ENCODE measurements at places on chromosomes 13 and 19.

- DNase-seq = no peak
Observed at GRCh38 chr13:30857636-30858035, 48.4 kb upstream of the MEDAG start.

GRCh38 chr13:90091611-90092010 is 1255.9 kb upstream of the MIR17HG start:
- no peak for DNase-seq

DNA sequence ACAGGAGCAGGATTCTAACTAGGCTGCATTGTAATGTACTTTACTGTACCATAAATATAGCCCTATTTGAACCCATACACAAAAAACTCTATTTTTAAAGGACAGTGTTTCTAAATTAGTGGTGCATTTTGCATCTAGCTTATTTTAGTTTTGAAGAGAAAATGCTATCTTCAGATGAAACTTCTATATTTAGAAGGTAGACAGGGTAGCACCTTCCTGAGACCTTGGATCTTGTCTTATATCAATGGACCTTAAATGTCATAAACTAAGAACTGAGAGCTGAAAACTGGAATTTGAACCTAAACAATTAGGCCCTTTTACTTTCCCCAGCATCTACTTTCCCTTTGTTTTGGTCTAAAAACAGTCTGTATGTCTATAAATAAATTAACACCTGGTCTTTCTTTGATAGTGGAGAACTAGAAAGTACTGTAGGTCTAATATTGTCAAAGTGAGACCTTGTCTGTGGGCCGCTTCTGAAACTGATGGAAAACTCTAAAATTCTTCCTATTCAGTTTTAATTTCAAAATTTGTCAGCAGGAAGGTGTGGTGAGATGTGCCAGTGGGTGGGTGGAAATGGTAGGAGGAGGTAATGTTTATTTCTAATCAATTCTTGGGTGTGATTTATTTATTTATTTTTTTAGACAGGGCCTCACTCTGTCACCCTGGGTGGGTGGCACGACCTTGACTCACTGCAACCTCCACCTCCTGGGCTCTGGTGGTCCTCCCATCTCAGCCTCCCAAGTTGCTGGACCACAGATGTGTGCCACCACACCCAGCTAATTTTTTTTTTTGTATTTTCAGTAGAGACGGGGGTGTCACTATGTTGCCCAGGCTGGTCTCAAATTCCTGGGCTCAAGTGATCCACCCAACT is 10.1 kb downstream of the COG3 start:
- DNase-seq = no peak

DNA sequence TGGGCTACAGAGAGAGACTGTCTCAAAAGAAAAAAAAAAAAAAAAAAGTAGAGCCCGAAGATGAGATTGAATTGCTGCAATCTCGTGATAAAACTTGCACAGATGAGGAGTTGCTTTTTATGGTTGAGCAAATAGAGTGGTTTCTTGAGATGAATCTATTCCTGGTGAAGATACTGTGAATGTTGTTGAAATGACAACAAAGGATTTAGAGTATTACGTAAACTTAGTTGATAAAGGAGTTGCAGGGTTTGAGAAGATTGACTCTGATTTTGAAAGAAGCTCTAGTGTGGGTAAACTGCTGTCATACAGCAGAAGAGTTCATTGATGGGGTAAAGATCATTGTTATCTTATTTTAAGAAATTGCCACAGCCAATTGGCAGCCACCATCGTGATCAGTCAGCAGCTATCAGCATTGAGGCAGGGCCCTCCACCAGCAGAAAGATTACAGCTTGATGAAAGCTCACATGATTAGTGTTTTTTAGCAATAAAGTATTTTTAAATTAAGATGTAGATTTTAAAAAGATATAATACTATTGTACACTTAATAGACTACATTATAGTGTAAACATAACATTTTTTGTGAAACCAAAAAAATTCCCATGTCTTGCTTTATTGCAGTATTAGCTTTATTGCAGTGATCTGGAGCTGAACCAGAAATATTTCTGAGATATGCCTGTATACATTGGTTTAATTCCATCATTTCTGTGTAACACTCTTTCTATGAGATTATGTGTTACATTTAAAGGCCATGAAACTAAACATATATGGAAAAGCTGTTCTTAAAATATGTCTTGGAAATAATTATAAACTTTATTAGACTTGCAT is 43.1 kb downstream of the ZMYM2 start:
- DNase-seq = no peak

DNA sequence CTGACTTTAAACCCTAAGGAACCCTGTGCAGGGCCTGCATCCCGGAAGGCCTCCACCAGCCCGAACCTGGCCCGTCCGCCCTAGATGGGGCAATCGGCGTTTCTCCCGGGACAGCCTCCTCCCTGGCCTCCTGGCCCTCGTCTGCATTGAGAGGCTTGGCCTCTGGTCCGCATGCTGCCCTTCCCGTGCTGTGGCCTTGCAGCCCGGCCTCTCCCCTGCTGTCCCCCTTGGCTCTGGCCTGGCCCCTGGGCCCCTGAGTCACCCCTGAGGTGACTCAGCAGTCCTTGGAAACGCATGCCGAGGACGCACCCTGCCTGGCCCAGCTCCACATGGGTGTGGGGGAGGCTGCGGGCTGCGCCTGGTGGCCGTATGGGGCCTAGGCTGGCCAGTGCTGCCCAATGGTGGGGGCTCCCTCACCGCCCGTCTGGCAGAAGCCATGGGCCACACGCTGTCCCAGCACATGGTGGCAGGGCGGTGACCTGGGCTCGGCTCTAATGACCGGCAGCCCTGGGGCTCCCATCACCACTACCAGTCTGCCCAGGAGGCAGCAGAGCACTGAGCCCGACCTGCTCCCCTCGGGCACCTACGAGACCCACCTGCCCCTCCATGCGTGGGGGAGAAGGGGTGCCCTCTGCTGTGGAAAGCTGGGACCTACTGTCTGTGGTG is 25.7 kb downstream of the SH3GL1 start:
- DNase-seq = no peak

DNA sequence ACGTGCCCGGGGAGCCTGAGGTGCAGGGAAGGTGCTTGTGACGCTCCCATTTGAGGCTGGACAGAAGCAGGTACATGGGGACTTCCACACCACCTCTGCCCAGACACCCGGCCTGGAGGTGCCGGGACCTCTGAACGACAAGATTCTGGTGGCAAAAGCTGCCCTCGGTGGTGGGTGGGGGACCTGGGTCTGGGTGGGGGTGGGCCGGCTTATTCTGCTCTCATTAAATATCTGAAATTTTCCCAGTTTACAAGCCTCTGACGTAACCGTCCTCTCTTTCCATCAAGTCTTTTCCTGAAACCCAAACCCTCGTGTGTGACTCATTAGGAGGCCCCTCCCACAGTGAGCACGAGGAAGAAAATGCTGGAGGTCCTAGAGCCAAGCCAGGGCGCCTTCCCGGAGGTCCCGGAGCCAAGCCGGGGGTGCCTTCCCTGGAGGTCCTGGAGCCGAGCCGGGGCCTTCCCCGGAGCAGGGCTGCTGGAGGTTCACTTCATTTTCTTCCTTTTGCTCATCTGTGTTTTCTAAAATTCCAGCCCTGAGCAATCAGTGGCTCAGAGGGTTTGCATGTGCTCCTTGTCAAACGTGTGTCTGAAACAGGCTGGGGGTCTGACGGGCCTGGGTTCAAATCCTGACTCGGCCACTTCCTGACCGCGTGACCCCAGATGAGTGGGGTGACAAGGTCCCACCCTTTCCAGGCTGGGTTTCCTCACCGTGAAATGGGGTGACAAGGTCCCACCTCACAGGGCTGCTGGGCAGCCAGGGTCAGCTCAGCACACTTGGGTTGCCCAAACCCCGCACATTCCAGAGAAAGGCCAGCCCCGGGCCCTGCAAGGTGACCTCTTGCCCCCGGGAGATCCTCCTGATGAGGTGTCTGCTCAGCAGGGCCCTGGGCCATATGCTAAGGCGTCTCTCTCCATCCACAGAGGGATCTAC is 10.0 kb downstream of the CFD start:
- DNase-seq = no peak

- no peak for DNase-seq
Observed at GRCh38 chr13:89294115-89294867, 1623.1 kb downstream of the SLITRK5 start.

DNA sequence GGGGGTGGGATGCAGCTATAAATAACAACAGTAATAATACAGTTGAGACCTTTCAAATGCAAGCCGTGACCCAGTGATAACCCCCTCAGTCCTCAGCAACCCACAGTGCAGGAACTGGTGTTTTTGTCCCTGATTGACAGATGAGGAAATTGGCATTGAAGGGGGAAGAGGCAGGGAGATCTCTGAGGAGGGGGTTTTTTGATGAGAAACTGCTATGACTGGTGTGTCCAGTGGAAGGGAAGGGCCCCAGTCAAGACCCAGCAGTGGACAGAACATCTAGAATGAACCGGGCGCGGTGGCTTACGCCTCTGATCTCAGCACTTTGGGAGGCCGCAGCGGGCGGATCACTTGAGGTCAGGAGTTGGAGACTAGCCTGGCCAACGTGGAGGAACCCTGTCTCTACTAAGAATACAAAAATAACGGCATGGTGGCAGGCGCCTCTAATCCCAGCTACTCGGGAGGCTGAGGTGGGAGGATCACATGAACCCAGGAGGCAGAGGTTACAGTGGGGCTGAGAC is 1.9 kb downstream of the MAP1S start:
- DNase-seq = no peak

DNA sequence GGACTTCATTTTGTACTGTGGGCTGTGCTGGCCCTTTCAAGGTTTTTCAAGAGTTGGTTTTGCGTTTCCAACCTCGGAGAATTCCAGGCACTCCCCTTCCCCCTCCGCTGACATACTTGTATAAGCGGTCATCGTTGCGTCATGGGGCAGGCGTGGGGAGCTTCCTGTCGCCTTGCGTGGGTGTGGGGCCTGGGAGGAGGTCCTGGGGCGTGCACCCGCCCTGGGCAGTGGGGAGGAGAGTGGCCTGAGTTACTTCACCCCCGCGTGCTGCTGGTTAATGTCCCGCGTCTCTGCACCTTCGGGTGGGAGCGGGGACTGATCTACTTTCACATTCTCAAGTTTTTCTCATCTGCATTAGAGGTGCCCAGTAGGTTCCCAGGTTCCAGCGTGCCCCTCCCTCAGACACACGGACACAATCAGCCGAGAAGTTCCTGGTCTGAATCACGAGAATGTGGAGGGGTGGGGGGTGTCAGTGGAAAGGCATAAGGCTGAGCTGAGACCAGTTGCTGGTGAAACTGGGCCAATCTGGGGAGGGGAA is 4.1 kb downstream of the IER2 start:
- DNase-seq = no peak

GRCh38 chr13:110702591-110703526 is 3.1 kb downstream of the CARS2 start:
- no peak for DNase-seq

DNA sequence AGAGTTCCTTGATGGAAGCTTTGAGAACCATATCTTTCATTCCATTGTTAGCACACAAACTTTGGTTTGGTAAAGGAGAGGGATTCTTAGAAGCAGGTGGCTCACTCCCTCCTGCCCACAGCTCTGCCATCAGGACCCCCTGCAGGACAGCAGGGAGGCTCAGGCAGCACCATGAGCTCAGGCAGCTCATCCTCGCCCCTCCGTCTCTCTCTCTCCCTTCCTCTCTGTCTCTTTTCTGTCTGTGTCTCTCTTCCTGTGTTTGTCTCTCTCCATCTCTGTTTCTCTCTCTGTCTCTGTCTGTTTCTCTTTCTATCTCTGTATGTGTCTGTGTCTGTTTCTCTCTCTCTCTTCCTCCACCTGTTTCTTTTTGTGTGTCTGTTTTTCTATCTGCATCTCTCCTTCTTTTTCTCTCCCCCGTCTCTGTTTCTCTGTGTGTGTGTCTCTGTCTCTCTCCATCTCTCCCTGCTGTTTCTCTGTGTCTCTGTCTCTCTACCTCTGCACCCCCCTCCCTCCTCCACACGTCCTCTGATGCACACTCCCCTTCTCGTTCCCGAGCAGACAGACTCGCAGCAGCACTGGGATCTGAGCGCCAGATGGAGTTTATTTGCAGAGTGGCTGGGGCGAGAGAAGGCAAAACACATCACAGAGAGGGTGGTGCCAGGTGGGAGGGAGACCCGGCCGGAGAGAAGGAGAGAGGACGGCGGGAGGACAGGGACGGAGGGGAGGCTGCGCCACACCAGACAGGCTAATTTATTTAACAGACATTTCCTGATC is 8.7 kb downstream of the SBK2 start:
- DNase-seq = no peak

DNA sequence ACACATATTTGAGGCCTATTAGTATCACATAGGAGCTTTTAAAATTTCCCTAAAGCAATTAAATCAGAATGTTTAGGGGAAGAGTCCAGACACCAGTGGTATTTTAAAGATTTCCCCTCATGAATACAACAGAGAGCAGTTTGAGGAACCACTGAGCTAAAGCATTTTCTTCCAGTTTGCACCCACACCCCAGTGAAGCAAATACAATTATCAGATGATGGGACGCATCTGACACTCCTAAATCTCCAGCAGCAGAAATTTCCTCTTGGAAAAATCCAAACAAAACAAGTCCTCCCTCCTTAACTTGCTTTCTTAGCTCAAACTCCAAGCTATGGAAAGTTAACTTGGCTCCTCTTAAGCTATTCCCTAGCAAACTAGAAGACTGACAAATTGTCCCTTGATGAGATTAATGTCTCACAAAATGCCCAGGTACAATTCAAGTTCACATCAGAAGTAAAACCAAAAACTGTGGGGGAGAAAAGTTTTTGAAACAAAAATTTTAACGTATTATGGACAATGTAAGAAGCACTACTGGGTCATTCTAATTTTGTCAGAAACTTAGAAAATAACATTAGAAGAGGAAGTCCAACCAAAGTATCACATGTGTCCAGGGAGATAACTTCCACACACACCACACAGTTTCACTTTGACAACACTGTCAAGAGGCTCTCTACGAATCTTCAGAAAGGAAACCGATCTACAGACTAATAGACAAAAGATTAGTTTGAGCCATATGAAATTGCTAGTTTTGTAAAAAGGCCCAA is 74.1 kb downstream of the ABCC4 start:
- no peak for DNase-seq

DNA sequence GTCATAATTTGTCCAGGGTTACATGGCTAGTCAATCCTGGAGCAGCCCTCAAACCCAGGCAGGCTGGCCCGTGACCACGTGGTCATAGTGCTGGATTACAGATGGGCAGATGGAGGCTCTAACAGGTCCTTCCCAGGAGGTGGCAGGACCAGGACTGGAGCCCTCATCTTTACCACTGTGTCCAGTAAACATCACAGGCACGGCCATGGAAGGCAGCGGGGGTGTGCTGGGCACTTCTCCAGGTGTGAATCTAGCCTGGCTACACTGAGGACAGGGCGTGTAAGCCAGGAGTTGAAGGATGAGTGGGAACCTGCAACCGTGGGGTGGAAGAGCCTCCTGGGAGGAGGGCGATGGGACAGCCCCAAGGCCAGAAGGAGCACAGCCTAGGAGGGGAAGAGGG is 6.1 kb downstream of the CIC start:
- DNase-seq = no peak

GRCh38 chr19:15332311-15332996 is at the start of gene BRD4:
BRD4 (minus strand) TSS chr19:15332539; CDS start chr19:15273099, 59,440 bp downstream.
- peak; percentile 59 for DNase-seq

All from stimulated activated CD8-positive, alpha-beta memory T cell treated with anti-CD3 and anti-CD28 coated beads, Interleukin-7, amount 100 ng/mL, for 1 hour (primary cell).